Activated CD4-positive, alpha-beta T cell treated with anti-CD3 and anti-CD28 coated beads, Interleukin-2, amount 10 ng/mL, durations not matched to agents 7 days and 5 days (primary cell): ENCODE measurements at places on chromosomes 6 and 20.

DNA sequence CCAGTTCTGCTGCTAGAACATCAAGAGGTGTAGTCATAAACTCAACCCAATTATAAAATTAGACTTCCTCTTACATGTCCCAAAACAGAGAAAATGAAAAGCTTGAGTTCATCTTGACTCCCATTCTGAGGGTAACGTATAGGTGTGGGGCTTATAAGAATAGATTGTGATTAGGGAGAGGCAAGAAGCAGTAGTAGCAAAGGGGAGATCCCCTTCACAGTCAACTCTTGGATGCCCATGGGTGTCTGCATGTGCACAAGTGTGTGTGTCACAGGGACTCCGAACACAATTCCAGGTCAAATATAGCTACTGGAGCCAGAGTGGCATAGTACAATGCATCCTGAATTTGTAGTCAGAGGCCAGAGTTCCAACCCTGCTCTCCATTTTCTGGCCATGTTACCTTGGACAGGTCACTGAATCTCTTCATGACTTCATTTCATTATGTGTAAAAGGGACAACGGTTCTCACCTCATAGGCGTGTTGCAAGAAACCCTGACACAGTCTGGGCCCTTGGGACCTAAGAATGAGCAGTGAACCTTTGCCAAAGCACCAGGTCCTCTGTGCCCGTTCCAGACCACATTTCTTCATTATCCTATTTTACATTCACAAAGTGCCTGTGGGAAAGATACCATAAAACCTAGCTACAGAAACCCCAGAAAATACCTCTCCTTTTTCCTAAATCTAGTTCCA lies 11.8 kb downstream of the GSTA4 start:
- DNase-seq = no peak

- no peak for DNase-seq
These were observed 206.5 kb downstream of the SAMD5 start for GRCh38 chr6:147715035-147715434.

- no peak for DNase-seq
These were observed 984 bp downstream of the TFAP2C start for GRCh38 chr20:56630086-56630493.

DNA sequence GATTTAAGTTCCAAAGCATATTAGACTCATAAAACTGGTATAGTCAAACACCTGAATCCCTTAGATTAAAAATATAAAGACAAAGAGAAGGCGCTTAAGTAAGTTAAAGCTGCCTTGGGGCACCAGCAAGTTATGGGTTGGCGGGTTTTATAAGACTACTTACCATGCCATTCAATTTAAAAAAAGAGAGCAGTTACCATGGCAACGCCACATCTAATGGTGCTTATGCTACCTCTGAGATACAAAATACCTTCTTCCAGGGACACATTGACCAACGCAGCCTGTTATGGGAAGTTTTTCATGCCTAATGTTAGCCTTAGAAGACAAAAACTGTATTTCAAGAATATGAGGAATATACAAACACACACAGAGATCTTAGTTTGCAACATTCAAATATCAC lies 713.6 kb downstream of the RNF144B start:
- DNase-seq = no peak

GRCh38 chr6:105178636-105179035 lies 1.2 kb downstream of the POPDC3 start:
- DNase-seq = no peak

DNA sequence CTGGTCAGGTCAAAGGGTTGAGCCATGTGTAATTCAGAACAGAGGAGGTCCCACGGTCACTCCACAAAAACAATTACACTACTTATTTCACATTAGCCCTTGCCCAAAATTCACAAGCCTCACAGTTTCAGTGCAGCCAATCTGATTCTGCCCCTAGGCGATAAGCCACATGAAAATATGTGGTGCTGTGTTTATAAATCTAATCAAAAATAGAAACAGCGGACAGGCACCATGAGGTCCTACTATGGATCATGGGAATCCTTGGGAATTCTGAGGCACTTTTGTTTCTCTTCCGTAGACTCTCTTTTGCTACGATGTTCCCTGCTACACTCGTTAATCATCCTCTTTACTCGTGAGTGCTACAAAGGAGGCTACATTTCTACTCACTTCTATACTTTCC lies 476.1 kb downstream of the TFAP2A start:
- DNase-seq = no peak

DNA sequence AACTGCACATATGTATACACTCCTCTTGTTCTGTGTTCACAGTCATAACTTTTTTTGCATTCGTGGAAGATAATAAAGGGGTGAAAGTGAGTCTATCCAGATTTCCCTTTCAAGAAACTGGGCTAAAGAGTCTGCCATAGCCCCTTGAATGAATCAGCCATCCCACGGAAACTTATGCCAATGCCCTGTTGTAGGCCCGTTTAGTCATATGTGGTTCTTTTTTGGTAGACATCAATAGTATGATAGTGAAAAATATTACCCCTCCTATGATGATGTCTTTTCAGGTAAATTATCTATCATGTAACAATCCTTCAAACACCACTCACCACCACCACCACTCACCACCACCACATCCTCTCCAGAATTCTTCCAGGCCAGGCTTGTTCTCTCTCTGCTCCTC lies 99.9 kb upstream of the MYLIP start:
- DNase-seq = no peak

DNA sequence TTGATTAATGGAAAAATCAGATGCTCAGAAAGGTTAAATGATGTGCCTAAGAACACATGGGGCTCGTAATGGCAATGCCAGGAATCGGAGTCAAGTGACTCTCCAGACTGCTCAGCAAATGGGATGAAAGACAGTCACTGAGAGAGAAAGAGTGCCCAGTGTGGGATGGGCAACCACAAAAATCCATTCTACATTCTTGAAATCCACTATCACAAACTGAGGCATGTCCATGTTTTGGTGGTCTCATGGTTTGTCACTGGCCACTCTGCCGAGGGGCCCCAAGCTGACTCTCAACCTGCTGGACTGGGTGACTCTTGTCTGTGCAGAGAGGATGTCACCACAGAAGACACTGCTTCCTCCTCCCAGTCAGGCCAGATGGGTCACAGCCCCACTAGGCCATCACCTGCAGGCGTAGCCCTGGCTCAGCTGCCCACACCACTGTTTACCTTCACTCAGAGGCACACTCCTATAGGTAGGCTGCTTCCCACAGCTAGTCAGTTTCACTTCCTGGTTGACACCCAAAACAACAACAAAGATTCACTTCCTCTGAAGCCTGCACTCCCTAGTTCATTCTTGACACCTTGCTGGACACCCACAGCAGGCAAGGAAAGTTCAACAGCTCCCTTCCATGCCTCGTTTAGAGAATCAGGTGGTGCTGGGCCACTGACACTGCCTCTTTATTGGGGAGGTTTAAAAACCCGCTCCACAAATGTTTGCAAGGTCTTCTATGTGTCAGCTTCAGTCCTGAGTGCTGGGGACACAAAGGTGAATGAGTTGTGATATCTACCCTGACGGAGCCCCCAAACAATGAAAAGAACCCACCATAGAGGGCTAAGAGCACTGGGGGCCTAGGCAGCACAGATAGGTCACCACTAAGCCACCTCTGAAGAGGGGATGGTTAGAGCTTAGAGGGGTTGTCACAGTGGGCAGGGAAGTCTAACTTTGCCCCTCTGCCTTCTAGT lies 21.7 kb downstream of the MAP1LC3A start:
- peak; percentile 60 for DNase-seq

DNA sequence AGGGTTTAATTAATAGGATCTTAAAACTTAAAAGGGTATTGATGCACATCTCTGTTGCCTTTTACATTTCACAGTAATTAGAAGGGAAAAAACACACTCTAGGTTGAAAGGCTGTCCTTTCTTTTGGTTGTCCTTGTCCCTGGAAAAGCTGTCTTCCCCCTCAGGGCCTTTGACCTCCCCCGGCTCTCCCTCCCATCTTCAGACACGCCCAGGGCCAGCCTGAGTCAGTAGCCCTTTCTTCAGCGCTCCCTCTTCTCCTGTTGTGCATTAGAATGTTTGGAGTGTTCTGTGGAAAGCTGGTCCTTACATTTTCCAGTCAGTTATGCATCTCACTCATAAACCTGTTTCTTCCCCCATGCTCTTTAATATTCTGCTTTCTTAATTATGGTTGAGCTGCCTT lies 157.0 kb downstream of the MTHFD1L start:
- no peak for DNase-seq

- DNase-seq = no peak
These were observed 13.8 kb upstream of the POPDC3 start for GRCh38 chr6:105193647-105194046.

GRCh38 chr20:39825524-39825923 lies 863.4 kb downstream of the DHX35 start:
- no peak for DNase-seq

DNA sequence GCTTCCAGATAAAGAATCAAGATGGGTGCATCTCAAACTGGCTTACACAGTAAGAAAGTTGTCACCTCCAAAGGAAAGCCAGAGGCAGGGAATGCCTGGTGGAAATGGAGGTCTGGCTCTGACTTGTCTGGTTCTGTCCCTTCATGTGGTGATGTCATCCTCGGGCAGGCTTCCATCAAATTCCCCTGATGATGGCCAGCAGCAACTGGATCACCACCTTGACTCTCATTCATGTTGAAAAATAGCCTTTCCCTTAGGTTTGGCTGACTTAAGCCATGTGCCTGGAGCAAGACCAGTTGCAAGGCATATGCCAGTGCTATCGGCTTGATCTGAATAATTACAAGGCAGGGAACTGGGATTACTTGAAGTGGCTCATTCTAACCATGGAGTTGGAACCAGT lies 28.8 kb downstream of the IMPG1 start:
- no peak for DNase-seq

GRCh38 chr6:169092375-169092774 lies 161.3 kb downstream of the THBS2 start:
- no peak for DNase-seq

DNA sequence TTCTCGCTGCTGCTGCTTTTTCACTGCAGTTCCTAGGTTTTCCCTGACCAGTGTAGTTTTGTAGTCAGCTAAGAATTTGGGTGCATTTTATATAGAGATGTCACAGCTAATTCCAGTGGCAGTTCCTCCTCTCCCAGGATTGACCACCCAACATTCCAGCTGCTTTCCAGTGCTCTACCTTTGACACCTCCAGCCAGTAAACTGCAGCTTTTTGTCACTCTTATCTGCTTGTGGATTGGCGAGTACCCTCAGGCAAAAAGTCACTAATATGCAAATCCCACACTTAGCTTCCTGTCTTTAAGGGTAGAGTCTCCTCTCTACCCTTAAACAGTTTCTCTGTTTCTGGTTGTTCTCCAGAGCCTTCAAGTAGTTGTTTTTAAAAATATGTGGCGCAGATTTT lies 146.9 kb upstream of the KCNG1 start:
- no peak for DNase-seq

DNA sequence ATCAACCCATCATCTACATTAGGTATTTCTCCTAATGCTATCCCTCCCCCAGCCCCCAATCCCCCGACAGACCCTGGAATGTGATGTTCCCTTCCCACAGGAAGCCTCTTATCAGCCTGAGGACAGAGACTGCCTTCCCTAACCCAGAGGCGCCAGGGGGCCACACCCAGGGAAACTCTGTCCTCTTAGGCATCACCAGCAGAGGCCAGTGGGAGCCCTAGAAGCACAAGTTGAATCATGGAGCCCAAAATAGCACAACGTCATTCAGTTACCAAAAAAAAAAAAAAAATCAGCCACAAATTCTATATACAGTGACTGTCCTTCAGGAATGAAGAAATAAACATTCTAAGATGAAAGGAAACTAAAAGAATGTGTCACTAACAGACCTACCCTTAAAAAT lies 625.7 kb downstream of the TFAP2A start:
- DNase-seq = no peak

DNA sequence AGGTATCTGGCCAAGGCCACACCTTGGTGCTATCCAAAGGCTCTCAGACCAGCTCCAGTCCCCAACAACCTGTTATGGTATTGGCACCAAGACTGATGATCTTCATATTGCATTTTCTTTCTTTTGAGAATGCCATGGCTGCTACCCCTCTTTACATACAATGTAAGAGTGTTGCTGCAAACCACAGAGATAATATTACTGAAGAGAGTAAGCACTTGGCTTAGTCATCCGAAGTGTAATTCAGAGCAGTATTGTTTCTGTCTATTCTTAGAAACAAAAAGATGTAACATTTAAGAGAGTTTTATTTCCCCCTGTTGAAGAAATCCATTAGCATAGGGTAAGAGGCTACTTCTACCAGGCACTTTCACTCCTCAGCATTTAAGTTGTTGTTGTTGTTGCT lies 212.5 kb downstream of the C6orf118 start:
- no peak for DNase-seq

DNA sequence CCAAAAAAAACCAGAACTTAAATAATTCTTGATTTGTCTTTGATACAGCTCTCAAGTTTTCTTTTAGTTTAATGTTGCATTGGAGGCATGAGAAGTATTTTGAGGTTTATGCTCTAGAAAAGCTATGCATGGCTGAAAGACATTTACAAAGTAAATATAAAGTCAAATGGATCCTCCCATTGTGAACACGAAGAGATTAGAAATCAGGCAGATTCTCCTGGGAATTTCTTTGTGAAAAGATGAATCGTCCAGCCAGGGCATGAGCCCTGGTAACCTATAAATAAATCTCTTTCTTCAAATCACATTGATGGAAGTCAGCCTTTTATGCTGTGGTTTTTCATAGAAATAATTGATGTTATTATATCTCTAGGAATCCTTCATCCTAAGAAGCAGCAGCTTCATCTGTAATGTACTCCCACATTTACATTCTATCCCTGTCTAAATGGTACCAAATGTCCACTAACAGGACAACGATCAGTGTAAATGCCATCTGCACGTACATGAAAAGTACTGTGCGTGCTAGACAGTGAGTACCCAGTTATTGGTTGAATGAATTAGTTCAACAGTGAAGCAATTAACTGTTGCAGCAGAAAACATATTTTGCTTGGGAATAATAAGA lies 143.6 kb downstream of the ALDH8A1 start:
- no peak for DNase-seq

- no peak for DNase-seq
These were observed 216.8 kb upstream of the SGK1 start for GRCh38 chr6:134534708-134535149.

GRCh38 chr6:135266675-135267074 lies 85.6 kb downstream of the MYB start:
- DNase-seq = no peak

DNA sequence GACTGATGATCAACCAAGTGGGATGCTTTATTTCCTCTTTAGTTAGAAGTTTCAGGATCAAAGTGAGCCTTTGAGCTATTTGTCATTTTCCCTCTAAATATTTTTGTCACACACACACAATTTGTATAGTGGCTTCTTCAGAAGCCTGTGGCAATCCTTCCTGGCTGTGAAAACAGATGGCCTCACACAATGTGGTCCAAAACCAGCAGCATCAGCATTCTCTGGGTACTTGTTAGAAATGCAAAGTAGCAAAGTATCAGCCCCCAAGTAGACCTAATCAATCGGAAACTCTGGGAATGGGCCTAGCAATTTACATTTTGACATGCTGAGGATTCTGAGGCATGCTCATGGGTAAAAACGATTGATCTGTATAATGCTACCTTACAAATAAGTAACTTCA lies 115.9 kb downstream of the PAX1 start:
- no peak for DNase-seq

GRCh38 chr6:24900917-24901697 lies 34.7 kb downstream of the RIPOR2 start:
- DNase-seq = no peak

GRCh38 chr6:131979515-131980337 lies 28.6 kb upstream of the CCN2 start:
- no peak for DNase-seq

- DNase-seq = no peak
These were observed 61.7 kb downstream of the TCP11 start for GRCh38 chr6:35079311-35080000.

- no peak for DNase-seq
These were observed 129.3 kb downstream of the KLHL32 start for GRCh38 chr6:97053643-97054411.
